ENCODE measurements at places on chromosomes 7 and 10. TPM values are rescaled to one million over a fixed set of nuclear protein-coding genes. Genes with fewer than 3 reads are reported as not detected.

Gene STEAP2
- 7.1 TPM for total RNA-seq

Gene CALD1
- total RNA-seq, result 155 TPM

Gene RNF133
- total RNA-seq, result not detected

Gene KCNMA1
- total RNA-seq, result 12.9 TPM

DNA sequence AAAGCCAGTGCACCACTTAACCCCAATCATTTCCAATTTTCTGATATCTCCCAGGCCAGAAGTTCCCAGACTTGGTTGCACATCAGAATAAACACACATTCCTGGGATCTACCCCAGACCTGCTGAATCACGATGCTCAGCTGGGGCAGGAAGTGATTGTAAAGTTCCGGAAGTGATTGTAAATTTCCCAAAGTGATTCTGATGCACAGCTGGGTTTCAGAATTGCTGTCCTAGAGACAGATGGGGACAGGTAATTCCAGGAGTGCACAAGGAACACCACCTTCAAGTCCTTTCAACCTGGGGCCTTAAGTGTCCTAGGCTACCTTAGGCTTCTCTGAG, 104.2 kb upstream of the EEPD1 start:
- no peak for DNase-seq

Data from renal cortical epithelial cell (primary cell).